ENCODE measurements at places on chromosomes 2 and 18.
A peak's percentile ranks its signal among the peaks of the same experiment; 100 is the strongest.

GRCh38 chr2:145256551-145256950 lies 736.6 kb upstream of the ZEB2 start:
- no peaks in the 10 kb centered on the region for H3K36me3 ChIP-seq
- H3K27me3 ChIP-seq = peaks cover 50% of the 10 kb centered on the region
- H3K4me3 ChIP-seq = no peak overlapping the region
- peaks cover 18% of the 10 kb centered on the region for H3K4me1 ChIP-seq

DNA sequence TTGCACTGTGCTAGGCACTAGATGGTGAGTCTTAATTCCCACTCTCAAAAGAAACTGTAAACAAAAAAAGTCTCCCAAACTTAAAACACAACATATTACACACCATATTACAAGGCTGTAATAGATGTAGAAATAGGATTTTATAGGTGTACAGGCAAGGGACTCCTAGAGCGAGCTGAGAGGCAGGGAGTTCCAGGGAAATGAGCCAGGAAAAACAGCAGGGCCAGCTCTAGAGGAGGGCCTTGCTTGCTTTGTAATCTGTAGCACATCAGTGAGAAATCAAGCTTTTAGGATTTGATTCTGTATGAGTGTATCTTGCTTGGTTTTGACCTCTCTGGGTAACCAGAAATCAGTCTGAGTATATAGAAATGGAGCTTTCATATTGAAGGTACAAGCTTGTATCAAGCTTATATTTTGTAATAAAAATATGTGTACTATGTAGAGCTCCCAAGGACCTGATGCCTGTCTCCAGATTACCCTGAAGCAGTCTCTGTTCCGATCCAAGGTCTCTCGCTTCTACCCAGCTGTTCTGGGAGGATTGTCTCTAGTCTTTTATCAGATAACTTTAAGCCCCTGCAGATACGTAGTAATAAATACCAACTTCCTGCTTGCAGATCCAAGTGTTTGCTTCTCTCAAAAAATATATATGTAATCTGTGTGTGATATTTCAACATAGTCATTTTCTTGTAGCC lies 73.0 kb downstream of the MYO1B start:
- no peaks in the 10 kb centered on the region for H3K36me3 ChIP-seq
- H3K4me1 ChIP-seq = peaks cover 33% of the 10 kb centered on the region
- H3K27me3 ChIP-seq = no peaks in the 10 kb centered on the region
- DNase-seq = no peak
- H3K4me3 ChIP-seq = no peak overlapping the region

GRCh38 chr2:103144837-103145236 lies 383.0 kb downstream of the TMEM182 start:
- no peak overlapping the region for H3K27ac ChIP-seq
- H3K36me3 ChIP-seq = no peaks in the 10 kb centered on the region
- no peaks in the 10 kb centered on the region for H3K4me1 ChIP-seq
- H3K27me3 ChIP-seq = no peaks in the 10 kb centered on the region

GRCh38 chr2:166180951-166181812 lies 53.4 kb upstream of the SCN1A start:
- no peaks in the 10 kb centered on the region for H3K36me3 ChIP-seq
- H3K4me3 ChIP-seq = no peak overlapping the region
- H3K4me1 ChIP-seq = no peaks in the 10 kb centered on the region
- DNase-seq = peak; percentile 27
- peaks cover 1% of the 10 kb centered on the region for H3K27me3 ChIP-seq

DNA sequence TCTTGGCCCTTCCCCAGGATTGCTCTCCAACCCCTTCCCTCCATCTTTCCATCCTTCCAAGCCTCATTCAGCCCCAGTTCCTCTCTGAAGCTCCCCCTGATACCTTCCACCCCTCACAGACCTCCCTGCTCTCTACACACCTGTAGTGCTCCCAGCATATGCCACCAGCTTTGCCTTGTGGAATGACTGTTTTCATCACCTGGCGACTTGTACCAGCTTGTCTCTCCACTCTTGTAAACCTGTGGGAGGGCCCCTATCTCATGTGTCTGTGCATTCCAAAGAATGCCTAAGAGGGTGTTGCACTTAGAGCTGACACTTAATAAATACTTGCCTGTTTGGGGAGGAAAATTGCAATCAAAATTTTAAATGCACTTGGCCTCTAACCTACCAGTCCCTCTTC lies 198.7 kb downstream of the BCL11A start:
- no peak overlapping the region for H3K4me3 ChIP-seq
- no peak for DNase-seq
- peaks cover 41% of the 10 kb centered on the region for H3K4me1 ChIP-seq
- H3K36me3 ChIP-seq = no peaks in the 10 kb centered on the region
